Hematopoietic multipotent progenitor cell treated with erythropoietin and hydrocortisone succinate and interleukin-3 and kit ligand, for 17 days (in vitro differentiated cells): ENCODE measurements at places on chromosomes 13 and 19.

- no peak for DNase-seq
Measured at GRCh38 chr13:113053376-113053775, 52.2 kb upstream of the F7 start.

GRCh38 chr13:31699650-31700049 lies 39.7 kb upstream of the RXFP2 start:
- no peak for DNase-seq

- DNase-seq: no peak
Measured at GRCh38 chr13:102902789-102903347, 57.0 kb downstream of the ERCC5 start.

DNA sequence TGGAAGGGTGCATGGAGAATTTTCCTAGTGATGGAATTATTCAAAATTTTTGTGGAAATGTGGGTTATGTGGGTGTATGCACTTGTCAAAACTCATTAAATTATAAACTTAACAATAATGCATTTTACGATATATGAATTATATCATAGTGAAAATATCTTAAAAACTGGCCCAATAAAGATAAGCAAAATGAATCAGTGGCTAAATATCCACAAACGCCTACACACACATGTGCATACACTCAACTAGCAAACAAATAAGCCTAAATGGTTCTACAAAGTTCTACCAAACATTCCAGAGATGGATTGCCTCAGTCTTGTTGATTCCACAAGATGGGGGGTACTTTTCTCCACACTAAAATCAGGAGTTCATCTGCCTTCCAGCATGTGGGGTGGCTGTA lies 349.5 kb downstream of the TSHZ3 start:
- DNase-seq: no peak
